B cell (primary cell): ENCODE measurements at places on chromosomes 11 and 22. TPM values are rescaled to one million over a fixed set of nuclear protein-coding genes. Genes with fewer than 3 reads are reported as not detected.

DNA sequence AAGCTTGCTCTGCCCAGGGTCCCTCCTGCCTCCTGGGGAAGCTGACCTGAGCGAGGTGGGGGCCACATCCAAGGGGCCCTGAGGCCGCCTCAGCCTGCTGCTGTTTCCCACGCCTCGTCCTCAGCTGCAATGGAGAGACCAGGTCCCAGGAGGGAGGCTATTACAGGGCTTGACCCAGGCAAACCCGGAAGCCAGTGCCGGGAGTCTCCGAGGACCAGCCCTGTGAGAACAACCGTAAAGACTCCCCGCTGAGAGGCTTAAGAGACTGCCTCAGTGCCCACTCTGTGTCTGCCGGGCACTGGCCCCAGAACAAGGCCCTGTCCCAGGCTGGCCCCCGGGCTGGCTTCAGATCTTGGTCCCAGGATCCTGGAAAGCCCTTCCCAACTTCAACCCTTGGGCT, 124.3 kb upstream of the FGF3 start:
- no peak for DNase-seq

GRCh38 chr11:93536101-93536861, 6.9 kb downstream of the SMCO4 start:
- no peak for DNase-seq

DNA sequence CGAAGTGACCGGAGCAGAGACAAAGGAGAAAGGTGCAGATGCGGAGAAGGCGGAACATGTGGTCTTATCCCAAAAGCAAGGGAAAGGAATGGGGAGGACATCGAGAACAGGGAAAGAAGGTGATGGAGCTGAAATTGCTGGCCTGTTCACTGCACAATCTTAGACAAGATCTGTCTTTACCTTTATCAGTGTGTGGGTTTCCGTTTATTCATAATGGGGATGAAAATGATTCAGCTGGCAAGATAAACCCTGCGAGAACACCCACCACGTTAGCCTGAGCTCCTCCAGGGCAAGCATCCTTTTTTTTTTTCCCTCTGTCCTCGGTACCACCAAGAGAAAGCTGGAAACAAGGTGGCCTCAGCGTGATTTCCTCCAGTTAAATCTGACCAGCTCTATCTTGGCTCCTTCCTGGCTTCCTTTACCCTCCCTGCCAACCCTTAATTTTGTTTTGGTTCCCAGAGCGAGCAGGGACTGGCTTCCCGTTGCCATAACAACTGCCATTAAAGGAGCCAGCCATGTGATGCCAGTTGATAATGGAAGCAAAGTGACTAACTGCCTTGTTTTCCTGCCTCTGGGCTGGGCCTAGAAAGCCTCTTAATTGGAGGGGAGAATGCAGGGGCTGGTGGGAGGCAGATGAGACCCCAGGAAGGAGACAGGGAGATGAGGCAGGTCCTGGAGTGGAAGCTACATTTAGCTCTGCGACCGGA, 4.2 kb downstream of the SGSM1 start:
- DNase-seq, result no peak

GRCh38 chr11:10349806-10350205, 44.9 kb downstream of the ADM start:
- no peak for DNase-seq

DNA sequence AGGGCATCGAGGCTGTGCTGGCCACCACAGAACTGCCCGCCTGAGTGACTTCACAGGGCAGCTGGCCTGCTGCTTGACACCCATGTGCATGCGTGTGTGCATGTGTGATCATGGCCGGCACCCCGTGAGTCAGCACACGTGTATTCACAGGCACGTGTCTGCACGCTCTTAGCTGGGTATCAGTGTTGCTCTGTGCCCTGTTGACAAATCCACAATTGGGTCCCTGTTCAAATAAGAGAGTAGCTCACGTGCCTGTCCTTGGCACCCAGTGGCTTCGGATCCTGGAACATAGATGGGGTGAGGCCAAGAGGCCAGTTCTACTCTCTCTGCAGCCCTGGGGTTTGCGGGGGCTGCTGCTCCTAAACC, 14.0 kb downstream of the B3GAT1 start:
- DNase-seq, result no peak

- no peak for DNase-seq
Measured at GRCh38 chr11:79507706-79508105, 66.9 kb upstream of the TENM4 start.

The PDE3B gene
- 60.7 and 70.7 TPM in 2 replicates for total RNA-seq

The KDM4D gene
- 0.44 and 0.73 TPM in 2 replicates for total RNA-seq

The GCAT gene
- 0.47 TPM in 1 of 2 replicates, not detected in the other for total RNA-seq

The APOL3 gene
- 97.2 and 107 TPM in 2 replicates for total RNA-seq

The OR10A2 gene
- total RNA-seq, result not detected in 2 replicates

The TECTA gene
- 0.41 and 0.47 TPM in 2 replicates for total RNA-seq
